ENCODE measurements at places on chromosomes 5 and 9.

- DNase-seq = peak; percentile 59
Observed at GRCh38 chr9:126853667-126854066, 6.8 kb upstream of the ZBTB34 start.

DNA sequence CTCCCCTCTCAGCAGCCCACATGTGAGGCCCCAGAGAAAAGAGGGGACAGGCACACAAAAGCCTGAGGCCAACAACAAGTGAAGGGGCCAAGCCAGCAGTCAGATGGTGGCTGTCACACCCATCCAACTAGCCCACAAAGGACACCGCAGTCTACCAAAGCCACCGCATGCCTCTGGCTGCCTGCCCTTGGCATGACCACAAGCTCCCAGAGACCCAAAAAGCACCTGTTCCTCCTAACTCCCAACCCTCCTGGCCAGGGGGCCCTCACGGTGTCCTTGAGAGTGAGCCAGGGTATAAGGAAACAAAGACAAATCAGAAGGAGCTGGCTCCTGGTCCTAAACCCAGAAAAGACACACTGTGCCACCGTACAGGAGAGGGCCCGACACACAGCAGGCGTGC lies 77.8 kb upstream of the LRRTM2 start:
- DNase-seq = no peak

- no peak for DNase-seq
Observed at GRCh38 chr5:159409801-159410200, 79.5 kb upstream of the IL12B start.

- no peak for DNase-seq
Observed at GRCh38 chr9:108553111-108553635, 302.6 kb downstream of the ACTL7B start.

DNA sequence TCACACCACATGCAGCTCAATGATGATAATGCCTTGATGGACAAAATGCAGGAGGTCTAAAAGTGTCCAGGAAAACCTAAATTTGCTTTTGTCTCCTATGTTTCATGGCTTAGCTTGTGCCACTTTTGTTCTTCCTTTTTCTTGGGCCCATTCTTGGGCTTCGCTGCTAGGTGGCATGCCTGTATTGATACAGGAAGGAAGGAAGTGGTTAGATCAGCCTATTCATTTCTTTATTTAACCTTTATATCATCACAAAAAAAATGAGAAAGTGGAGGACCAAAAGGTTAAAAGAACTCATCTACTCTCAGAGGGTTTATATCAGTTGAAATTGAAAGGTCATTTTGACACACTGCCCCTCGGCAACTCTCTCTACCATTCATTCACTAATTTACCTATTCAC lies 260.2 kb downstream of the ARHGAP26 start:
- no peak for DNase-seq

- no peak for DNase-seq
Observed at GRCh38 chr5:149849280-149849965, 95.2 kb downstream of the PDE6A start.

- peak; percentile 53 for DNase-seq
Observed at GRCh38 chr5:6765612-6766525, 52.6 kb downstream of the TENT4A start.

DNA sequence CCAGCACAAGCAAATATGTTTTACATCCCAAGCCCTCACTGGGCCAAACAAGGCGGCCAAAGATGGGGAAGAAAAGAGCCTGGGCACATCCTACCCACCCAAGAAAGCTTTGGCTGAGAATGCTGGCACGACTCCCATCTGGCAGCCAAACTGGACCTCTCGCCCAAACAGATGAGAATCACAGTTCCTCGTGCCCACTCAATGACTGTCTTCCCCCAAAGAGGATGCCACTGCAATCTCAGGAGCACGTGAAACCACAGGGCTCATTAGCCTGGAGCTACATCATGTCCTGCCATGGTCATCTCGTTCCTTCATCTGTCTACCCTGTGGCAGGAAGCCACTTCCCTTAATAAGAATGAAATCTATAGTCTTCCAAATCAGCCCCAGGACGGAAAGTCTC lies 536.8 kb downstream of the BNC2 start:
- DNase-seq = no peak

DNA sequence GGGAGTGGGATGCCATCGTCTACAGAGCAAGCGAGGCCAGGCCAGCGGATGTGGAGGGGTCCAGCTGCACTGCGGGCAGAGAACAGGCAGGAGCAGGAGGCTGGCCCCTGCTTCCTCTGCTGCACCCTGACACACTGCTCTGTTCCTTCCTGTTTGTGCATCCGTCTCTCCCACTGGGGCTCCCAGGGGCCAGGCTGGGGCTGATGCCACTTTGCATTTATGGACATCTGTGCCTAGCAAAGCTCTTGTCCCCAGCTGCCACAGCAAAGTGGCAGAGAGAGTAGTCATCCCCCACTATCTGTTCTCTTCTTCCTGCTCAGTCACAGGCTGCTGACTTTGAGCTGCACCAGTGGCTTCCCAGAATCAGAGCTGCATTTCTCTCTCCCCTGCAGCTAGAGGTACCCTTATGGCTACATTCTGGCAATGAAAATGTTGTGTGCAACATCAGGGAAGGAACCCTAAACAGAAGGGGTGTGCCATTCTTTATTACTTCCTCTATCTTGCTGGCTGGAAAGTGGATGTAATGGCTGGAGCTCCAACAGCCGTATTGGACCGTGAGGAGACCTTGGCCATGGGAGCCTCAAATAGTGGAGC lies 4.2 kb upstream of the NINJ1 start:
- no peak for DNase-seq

- peak; percentile 28 for DNase-seq
Observed at GRCh38 chr9:82320566-82320965, 332.0 kb downstream of the SPATA31D1 start.

GRCh38 chr5:110880413-110880812 lies 141.6 kb downstream of the SLC25A46 start:
- peak; percentile 83 for DNase-seq

DNA sequence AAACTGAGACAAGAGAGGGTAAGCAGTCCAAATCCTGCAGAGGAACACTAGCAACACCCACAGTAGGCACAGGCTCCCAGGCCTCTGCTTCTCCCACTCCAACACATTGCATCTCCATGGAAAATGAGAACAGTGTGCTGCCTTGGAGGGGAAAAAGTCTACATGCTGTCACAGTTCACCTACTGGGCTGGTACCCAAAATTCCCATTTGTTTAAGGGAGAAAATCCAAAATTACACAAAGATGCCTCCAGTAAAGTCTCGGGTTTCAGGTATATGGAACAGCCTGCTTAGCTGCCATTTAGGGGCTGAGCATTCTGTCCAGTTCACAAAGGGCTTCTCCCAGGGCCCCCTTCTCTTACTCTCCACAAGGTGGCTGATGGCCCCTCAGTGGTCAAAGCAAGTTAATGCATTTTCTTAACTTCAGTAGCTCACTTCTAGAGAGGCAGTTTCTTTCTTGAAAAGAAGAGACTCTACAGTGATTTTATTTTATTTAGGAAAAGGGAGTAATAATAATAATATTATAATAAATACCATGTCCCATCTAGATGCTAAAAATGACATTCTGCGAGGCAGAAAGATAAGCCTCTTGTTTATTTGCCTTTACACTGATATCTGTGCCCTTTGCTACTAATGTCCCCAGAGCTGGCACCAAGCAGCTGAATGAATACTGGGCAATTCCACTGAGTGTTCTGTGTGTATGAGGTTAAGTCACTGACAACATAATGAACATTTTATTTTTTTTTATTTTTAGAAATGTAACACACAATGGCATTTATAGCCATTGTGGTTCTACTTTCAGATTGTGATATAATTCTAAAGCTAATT lies 89.4 kb downstream of the RGS7BP start:
- DNase-seq = no peak
